CD4-positive, alpha-beta T cell treated with Interleukin-6 at 100 ng/mL for 8 hours (primary cell): ENCODE measurements at places on chromosomes 5 and 9.
A peak's percentile ranks its signal among the peaks of the same experiment; 100 is the strongest.

GRCh38 chr5:28523888-28524635 lies 1485.7 kb upstream of the CDH9 start:
- no peak for DNase-seq

DNA sequence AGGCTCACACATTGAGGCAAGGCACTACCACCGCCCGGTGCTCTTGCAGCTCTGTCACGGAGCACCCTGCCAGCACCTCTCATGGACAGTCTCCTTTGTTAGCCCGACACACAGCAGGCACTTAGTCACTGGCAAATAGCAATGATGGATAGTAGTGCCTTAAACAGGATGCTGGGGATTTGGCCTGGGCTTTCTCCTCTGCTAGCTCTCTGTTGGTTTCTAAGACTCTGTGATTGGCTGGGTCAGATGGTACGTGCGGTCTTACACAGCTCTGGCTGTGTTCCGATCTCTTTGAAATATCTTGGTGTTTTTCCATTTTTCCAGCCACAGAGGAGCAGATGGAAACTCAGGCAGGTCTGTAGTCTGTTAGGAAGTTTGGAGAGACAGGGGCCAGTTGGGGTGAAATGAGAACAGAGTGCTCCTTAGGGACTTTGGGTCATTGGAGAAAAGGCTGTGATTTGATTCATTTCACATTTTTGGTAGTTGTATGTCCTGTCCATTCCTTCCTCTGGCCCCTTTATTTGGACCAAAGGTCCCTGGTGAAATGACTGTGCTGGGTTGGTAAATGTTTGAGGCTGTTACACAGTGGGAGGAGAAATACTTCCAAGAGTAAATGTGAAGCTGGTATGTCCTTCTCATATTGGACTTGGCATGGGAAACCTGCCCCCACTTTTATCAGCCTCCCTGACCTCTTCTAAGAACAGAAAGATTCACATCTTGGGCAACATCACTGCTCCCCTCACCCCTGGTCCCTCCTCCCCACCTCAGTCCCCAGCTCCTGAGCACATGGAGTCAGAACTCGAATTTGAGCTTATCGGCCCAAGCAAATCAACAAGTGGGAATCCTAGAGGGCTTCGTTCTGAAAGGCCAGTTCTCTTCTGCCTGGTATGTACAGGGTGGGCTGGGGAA lies 3.4 kb downstream of the SMIM3 start:
- DNase-seq = no peak

DNA sequence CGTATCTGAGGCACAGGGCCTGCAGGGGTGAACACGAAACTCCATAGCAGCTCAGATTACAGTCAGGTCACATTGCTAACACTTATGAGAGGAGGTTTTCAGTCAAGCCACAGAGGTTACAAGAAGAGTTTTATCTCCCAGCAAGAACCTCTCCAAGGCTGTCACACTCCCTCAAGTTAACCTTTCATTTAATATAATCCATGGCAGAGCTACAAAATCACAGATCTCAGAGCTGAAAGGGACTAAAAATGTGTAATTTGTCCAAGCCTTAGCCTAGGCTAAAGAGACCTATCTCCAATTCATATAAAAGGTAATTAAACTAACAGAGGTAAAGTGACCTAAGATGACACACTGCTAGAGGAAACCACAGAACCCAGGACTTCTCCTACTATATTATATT lies 57.2 kb downstream of the MLANA start:
- DNase-seq = no peak

DNA sequence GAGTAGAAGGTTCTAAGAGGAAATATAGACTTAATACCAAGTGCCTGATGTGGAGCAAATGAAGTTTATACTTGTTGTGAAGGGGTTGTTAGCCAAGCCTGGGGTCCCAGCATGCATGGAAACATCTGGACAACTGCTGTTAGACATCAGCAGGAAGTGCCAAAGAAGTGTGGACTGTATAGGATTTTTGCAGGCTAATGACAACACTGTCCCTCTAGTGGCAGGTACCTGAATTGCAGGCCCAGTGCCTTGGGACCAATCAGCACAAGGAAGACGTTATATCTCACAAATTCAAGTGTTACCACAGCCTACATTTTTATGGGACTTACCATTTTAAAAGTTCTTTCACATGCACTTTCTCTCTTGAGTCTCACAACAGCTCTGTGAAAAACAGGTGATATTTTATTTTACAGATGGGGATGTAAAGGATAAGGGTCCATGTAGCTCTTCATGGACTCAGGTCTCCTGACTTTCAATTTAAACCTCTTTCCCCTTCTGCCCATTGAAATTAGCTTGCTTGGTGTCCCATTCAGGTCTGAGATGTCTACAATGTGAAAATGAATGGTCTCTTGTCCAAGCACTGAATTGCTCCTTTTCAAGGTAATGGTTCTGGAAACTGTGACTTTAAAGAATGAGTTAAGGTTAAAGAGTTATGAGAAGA lies 89.0 kb upstream of the MAP1B start:
- peak; percentile 37 for DNase-seq

DNA sequence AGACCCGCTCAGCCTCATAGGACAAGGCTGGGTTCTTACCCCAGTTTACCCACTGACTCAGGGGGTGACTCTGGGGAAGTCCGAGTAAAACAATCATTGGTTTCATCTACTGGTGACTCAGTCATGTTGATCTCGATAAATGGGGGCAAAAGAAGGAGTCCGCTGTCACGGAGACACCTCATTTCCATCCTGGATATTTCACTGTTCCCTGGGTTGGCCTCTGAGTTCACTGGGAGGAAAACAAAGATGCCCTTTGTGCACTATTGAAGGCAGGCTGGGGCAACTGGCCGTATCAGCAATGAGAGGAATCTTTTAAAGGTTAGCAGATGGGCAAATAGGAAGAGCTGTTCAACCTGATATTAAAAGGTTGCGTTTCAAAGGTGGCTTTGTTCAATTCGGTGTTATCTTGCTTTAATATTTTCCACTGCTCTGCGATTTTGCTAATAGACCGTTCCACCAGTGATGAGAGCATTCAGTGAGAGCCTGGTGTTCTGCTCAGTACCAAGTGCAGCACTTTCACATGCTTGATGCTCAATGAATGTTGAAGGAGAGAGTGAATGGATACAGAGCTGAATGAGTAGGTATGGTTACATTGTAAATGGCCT lies 110.2 kb upstream of the EGFLAM start:
- DNase-seq = no peak
